ENCODE measurements at places on chromosomes 5 and 9.

DNA sequence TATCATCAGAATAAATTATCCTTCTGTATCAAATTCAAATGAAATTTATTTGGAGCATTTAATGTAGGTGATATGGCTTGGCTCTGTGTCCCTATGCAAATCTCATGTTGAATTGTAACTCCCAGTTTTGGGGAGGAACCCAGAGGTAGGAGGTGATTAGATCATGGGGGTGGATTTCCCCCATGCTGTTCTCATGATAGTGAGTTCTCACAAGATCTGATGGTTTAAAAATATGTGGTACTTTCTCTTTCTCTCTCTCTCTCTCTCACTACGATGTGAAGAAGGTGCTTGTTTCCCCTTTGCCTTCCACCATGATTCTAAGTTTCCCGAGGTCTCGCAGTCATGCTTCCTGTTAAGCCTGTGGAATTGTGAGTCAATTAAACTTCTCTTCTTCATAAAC, 678.4 kb upstream of the RGMB start:
- no peak for DNase-seq

GRCh38 chr5:66848749-66849641, 252.8 kb downstream of the MAST4 start:
- DNase-seq: no peak

DNA sequence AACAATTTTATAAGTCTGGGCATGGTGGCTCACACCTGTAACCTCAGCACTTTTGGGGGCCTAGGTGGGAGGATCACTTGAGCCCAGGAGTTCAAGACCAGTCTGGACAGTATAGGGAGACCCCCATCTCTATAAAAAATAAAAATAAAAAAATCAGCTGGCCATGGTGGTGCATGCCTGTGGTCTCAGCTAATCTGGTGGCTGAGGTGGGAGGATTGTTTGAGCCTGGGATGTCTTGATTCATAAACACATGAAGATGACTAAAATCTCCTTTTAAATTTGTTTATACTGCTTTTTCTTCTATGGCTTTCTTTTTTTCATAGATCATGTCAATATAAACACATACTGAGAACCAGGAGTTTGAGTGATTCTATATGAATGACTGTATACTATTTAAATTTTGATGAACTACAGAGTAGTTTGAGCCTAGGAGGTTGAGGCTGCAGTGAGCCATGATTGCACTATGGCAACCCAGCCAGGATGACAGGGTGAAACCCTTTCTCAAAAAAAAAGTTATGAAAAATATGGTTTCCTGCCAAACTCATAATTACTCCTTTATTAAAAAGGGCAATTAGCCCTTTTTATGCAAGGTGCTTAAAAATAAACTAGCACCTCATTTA, 14.2 kb downstream of the RIC1 start:
- DNase-seq: no peak

- no peak for DNase-seq
Measured at GRCh38 chr5:15513911-15514310, 13.9 kb downstream of the FBXL7 start.

DNA sequence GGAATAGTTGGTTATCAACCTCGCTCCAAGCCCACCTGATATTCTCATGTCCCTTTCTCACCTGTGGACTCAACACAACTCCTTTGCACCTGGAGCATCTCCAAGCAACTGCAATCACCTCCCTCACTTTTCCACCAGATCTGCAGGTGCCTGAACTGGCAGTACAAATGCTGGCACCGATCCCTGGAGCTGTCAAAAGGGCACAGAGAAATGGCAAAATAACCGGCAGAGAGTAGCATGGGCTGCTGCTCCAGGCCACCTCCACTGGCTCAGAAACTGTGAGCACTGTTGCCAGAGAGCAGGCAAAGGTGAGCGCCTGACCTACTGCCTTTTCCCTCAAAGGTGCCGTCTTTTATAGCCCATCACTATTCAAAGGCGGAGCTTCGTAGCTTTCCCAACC, 14.7 kb downstream of the EQTN start:
- no peak for DNase-seq

- DNase-seq: no peak
Measured at GRCh38 chr5:156411957-156412356, 85.0 kb downstream of the SGCD start.

DNA sequence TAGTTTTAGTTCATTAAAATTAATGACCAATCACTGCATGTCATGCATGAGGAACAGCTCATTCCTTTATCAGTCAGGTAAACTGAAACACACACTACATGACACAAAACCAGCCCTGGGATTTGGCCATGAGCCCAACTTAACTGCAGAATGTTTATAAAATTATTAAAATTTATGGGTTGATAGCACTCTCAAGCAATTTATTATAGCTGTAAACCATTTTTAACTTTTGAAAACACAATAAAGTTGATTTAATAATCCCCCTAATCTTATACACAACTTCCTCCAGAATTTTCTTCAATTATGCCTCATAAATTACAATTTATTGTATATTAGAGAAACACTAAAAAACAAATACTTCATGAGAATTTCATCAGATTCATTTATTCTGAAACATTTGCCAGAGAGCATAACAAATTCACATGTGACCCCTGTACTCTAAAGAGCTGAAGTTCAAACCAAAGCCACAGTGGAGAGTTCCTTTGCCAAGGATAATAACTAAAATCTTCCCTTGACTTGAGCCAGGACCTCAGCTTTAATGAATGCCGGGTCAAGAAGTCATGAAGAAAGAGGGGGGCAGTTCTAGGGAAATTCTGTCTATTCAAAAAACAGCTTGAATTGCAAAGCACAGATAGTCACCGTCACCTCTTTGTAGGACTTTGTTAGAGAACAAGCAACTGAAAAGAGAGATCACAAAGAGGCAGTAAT, 763.7 kb upstream of the GRAMD2B start:
- DNase-seq: no peak

GRCh38 chr5:155008669-155009068, 4.9 kb upstream of the KIF4B start:
- DNase-seq: no peak

DNA sequence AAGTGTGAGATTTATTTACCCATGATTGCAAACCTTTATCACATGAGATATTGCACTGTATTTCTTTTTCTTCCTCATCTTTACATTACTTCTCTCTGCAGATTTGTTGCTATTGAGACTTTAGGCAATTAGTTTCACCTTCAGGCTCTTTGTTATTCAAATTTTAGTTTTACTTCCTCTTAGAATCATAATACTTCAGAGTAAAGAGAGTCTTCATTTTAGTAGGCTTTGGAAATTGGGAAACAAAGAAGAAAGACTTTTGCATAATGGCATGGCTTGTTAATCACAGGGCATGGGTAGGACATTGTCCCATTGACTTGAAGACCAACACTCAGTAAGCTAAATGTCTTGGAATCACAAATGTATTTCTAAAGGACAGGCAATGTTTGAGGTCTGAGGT, 1.2 kb upstream of the PCDHGA5 start:
- DNase-seq: no peak

- DNase-seq: no peak
Measured at GRCh38 chr9:114902786-114903524, 27.4 kb downstream of the TNFSF8 start.

- DNase-seq: no peak
Measured at GRCh38 chr9:438961-439768, 224.5 kb downstream of the DOCK8 start.

DNA sequence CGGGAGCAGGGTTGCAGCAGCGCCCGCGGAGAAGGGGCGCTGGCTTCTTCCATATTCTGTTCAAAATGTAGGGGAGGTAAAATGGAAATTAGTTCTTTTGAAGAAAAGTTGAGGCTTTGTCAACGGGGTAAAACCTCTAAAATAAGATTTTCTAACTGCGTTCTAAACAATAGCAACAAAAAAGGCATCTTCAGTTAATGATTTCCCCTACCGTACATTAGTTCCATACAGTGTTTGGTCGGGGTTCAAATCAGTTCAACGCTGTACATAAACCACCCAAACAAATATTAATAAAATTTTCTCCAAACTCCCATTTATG, 343 bp upstream of the FANCC start:
- no peak for DNase-seq

DNA sequence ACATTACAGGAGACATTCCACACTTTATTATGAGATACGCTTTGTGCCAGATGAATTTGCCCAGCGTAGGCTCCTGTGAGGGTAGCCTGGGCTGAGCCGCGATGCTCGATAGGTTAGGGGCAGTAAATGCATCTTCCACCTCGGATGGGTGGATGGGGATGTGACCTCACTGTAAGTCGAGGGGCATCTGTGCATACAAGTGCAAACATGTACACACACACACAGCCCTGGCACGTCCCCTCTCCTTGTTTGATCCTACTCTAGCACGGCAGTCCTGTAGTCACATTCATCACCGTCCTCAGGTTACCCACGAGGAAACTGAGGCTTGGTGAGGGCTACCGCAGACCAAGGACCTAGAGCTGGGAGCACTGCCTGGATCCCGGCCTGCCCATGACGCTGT, 166.8 kb downstream of the COL23A1 start:
- no peak for DNase-seq

- DNase-seq: no peak
Measured at GRCh38 chr9:111872886-111873285, 23.7 kb upstream of the UGCG start.

DNA sequence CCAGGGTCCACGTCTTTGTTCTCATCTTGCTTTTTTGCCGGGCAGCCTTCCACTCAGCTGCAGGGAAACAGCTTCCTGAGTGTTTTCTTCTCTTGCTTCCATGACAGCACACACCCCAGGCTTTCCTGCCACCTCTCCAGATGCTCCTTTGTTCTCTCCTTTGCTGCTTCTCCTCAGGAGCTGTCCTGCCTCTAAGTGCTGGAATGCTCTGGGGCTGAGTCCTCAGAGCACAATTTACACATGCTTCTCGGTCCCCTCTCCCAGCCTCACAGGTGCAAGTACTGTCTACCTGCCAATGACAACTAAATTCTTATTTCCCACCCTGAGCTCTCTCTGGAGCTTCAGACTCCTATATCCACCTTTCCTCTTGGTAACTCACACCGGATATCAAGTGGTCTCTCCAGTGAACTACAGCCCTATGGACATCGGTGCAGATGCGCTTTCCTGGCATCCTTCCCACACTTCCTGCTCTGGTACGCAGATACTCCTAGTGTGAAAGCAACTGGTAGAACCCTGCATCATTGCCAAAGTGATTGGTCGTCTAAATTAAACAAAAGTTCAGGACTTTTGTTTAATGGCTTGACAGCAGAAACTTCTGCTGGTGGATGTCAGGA, 13.4 kb upstream of the ACSL6 start:
- no peak for DNase-seq

GRCh38 chr9:113888976-113889375, 12.9 kb downstream of the ZNF618 start:
- DNase-seq: no peak

- DNase-seq: no peak
Measured at GRCh38 chr9:130872508-130872907, 24.1 kb downstream of the QRFP start.

DNA sequence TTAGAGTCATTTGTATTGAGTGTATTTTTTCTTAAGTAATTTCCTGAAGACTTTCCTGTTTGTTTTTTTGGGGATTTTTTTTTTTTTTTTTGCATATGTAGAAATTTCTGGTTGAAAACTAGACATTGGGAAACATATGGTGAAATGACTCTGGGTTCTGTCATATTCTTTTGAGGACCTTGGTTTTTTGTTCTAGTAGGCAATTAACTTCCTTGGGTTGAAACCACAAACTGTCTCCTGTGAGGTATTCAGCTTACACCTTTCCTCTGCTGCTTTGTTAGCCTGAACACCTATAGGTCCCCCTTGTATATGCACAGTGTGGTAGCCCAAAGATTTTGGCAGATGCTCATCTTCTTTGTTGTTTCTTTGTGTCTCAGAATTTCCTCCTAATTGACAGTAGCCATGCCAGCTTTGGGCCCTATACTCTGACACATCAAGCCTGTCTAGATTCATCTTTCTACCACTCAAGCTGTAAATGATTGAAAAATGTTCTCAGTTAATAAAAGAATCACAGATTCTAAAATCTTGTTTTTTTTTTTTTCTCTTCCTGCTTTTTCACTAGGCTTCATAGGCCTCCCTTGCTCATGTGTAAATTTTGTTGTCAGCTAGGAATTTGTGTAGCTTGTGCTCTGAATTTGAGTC, 140.6 kb downstream of the COMMD10 start:
- no peak for DNase-seq

DNA sequence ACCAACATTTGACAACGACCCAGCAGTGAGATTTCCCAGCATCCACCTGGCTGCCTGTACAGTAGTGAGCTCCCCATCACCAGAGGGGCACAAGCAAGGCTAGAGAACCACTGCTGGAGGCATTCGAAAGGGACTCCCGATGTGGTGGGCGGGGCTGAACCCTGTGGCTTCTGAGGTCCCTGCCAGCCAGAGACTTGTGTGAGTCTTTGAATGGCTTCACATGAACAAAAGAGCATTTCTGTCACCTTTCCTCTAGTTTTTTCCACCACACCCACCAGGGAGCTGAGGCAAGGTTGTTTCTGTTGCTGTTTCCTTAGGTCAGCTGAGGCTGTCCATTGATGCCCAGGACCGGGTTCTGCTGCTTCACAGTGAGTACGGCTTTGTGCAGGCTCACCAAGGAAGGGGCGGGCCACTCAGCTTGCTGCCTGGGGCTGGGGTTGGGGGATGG, 15.7 kb downstream of the RGS3 start:
- no peak for DNase-seq

- no peak for DNase-seq
Measured at GRCh38 chr5:135230251-135230925, 168.6 kb downstream of the MACROH2A1 start.

DNA sequence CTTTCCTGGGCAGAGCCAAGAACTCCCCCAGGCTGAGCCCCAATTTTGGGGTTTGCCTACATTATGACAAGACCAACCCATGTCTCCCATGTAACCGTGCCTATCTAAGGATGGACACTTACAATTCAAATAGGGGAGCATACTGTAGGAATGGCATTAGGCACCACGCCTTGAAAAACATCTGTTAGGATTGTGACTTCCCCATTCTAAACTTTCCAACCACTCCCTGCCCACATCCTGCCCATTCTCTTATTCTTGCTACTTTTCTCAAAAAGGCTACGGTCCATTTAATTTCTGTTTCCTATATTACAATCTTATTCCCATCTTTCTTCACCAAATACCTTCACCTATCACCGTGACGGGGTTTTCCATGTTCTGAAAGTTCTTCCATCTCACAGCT, 99.2 kb downstream of the LPAR1 start:
- no peak for DNase-seq

- no peak for DNase-seq
Measured at GRCh38 chr9:4887556-4887955, 94.8 kb downstream of the RCL1 start.

DNA sequence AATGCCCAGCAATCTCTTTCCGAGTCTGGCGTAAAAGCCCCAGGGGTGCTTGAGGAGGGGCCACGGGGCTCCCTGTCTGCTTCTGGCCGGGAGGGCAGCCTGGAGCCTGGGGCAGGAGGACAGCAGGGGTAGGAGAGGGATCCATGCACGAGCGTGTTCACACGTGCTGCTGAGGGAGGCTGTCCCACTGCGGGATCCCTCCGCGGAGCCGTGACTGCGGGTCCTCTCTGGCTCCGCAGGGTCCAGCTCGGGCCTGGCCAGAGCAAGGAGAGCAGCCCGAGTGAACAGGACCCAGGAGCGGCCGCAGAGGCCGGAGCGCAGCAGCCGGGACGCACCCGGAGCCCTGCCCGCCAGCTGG, 78.4 kb downstream of the ZNF354C start:
- DNase-seq: no peak

GRCh38 chr5:160242145-160242544, 12.8 kb downstream of the FABP6 start:
- no peak for DNase-seq
